NCI-H1436 treated with DMSO at 0.1 percent for 48 hours (cell line): ENCODE measurements at places on chromosomes 4 and X.
A peak's percentile ranks its signal among the peaks of the same experiment; 100 is the strongest.

DNA sequence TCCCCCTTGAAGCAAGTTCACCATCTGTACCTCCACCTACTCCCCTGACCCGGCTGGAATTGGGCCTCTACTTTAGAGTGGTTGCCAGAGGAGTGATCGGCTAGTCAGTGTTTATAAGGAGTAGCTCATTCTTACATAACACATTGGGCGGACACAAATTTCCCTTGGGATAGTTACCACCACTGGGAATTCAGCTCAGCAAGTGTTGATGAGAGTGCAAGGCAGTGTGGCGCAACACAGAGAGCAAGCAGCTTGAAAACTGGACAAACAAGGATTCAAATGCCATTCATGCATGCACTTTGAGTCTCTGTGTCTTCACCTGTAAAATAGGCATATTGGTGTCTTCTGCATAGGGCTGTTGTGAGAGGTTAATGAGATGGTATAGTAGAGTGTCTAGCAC, 92.7 kb downstream of the STK32B start:
- no peak for DNase-seq

- no peak for DNase-seq
Observed at GRCh38 chr4:95050980-95051701, 293.4 kb downstream of the BMPR1B start.

DNA sequence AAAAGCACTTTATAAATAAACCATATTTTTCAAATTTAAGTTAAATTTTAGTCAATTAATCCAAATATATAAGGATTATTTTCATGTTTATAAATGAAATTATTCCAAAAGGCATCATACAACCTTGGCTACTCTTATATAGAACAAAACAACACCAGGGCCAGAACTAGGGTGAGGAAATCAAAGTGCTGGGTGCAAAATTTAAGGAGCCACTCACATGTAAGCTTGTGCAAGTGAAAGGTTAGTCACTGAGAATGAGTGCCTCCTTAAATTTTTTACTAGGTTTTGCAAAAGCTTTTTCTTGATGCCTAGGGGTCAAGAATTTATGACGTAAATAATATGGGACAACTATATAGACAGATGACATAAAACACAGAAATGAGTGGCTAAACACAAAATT, 83.4 kb upstream of the COX18 start:
- DNase-seq, result no peak

- DNase-seq, result no peak
Observed at GRCh38 chr4:128256539-128256938, 31.1 kb downstream of the PGRMC2 start.

- no peak for DNase-seq
Observed at GRCh38 chrX:14843666-14844065, 29.2 kb downstream of the FANCB start.

GRCh38 chrX:1321674-1322073, 14.9 kb upstream of the IL3RA start:
- DNase-seq, result no peak

- no peak for DNase-seq
Observed at GRCh38 chrX:130468395-130468923, 66.7 kb downstream of the RBMX2 start.

GRCh38 chr4:124861761-124862160, 149.2 kb upstream of the ANKRD50 start:
- no peak for DNase-seq

DNA sequence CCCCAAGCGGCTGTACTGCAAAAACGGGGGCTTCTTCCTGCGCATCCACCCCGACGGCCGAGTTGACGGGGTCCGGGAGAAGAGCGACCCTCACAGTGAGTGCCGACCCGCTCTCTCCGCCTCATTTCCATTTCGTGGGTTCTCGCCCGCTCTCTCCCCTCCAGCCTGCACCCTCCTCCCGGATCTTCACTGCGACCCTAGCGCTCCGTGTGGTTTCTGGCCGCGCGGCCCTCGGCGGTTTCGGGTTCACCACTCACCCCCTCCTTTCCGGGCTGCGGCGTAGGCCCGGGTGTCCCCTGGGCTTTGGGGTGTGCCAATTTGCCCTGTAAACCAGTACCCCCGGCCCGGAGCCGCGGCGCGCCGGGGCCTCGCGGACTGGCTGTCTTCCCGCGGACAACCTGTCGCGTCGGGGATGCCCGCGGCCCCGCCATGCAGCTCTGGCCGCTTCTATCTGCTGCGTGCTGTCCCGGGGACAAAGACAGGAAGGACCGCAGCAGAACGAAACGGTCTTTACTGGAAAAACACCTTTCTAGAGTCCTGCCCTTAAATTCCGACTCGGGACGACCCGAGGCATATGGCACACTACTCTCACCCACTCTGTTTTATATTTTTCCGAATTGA, 737 bp downstream of the FGF2 start:
- DNase-seq, result no peak

- no peak for DNase-seq
Observed at GRCh38 chr4:89247951-89248350, 59.6 kb downstream of the GPRIN3 start.

GRCh38 chr4:53511014-53511413, 80.3 kb downstream of the LNX1 start:
- DNase-seq, result no peak

GRCh38 chr4:74418063-74418670, 26.8 kb upstream of the AREG start:
- DNase-seq, result no peak

GRCh38 chr4:185870366-185870765, 58.4 kb upstream of the SORBS2 start:
- DNase-seq, result no peak

GRCh38 chrX:78104447-78105176, 564 bp downstream of the PGK1 start:
- no peak for DNase-seq

DNA sequence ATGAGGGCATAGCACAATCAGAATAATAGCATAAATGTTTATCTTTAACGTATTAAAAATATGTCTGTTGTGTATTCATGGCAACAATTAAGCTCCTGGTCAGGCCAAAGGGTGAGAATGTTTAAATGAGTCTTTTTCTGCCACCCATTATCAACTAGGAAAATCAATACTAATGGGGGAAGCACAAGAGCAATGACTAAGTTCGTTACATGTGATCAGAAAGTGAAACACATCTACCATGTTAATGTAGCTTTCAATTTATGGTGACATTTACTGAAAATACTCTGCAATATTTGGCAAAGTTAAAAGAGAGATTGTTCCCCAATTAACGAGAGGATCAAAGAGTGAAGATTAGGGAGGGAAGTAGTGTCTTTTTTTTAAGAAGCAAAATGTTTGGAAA, 143.7 kb downstream of the NAA11 start:
- no peak for DNase-seq

GRCh38 chrX:134396174-134396573, 63.8 kb upstream of the HPRT1 start:
- DNase-seq, result no peak

- DNase-seq, result no peak
Observed at GRCh38 chr4:125827696-125828052, 512.9 kb downstream of the FAT4 start.

- DNase-seq, result no peak
Observed at GRCh38 chrX:48025561-48025960, 18.8 kb downstream of the SPACA5 start.

DNA sequence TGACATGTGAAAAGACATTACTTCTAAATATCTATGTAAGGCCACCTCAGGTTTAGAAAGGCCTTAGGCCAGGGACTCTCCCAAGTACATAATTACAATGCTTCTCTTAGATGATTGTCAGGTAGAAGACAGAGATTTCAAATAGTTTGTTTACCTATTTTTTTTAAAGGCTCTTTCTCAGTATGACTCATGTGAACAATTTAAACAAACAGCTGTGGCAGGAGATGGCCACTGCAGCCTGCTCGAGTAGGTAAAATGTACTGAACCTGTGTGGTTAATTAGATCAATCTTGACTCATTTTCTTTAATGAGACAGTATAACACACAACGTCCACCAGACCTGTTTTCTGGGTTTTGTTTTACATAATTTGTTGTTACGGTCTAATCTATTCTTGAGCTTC, 50.2 kb downstream of the LEF1 start:
- peak; percentile 92 for DNase-seq

DNA sequence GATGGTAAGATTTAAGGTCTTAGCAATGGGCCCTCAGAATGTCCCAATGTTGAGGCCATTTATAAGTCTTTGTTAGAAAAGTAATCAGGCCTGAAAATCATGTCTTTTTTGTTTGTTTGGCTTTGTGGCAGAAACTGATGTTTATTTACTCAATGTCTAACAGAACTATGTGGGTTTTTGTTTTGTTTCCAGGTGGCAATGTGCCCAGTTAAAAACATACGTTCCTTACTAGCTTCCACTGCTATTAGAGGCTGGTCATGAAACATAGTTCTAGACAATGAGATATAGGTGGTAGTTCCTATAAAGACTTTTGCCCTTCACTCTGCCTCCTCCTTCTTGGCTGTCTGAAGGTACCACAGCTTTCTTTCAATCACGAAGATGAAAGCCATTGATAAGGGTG, 108.8 kb downstream of the C4orf51 start:
- DNase-seq, result no peak

- DNase-seq, result no peak
Observed at GRCh38 chr4:82983444-82983843, 27.2 kb downstream of the LIN54 start.

GRCh38 chrX:47523297-47523696, 37.7 kb upstream of the ARAF start:
- DNase-seq, result no peak

DNA sequence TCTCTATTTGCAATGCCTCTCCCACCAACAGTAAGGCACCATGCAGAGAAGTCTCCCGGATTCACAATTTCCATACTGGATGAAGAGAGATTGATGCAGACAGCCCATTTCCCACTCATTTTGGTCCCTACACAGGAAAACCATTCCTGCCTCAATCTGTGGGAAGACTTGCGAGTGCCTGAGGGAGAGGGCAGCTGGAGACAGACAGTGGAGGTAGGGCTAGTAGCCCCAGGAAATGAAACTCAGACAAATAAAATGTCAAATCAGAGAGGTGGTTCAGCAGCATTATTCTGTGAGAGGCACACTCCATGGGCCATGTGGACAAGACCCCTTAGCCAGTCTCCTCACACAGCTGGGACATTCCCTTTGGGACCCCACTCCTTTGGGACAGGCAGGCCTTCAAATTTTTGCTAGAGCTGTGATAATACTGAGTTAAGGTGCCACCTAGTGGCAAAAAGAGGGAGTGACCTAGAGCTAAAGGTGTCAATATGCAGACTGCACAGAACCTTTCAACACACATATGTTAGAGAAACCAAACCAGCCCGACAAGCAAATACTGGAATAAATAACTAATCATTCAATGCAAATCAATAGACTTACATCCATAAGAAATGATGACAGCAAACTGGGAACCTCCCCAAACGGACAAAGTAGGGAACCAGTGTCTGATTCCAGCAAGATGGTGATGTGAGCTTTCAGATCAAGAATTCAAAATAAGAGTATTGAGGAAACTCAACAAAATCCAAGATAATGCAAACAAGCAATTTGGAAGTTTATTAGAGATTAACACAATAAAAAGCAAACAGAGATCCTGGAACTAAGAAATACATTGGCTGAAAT, 1865.3 kb upstream of the AGA start:
- no peak for DNase-seq

DNA sequence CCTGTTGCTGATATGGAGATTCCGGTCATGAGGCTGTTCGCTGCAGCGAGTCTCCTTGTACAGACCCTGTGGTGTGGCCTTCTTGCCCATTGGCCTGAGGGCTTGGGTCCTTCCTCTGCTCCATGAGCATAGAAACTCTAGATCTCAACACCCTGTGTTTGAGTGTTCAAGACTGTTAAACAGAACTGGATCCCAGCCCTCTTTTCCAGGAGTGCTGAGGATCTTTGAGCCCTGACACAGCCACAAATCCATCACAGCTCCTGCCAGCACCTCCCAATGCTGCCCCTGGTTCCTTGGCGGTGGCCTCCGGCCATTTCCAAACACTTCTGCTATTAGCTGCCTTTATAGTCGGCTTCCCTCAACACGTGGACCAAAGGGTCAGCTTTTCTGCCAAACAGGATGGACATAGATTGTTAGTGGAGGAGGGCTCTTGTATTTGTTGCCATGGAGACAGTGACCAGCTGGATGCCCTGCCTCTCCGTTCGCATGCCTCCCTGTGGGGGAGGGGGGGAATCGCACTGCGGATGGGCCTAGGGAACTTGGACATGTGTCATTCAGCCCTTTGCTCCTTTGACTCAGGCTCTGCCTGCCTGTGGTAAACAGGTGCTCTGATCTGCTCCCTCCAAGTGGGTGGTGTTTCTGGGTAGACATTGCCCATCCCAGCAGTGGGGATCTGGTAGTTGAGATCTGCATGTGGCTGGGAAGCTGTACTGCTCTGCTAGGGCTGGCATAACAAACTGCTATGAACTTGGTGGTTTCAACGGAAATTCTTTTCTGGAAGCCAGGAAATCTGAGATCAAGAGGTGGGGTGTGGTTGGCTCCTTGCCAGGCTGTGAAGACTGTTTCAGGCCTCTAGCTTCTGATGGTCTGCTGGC, 6.9 kb upstream of the WDR1 start:
- no peak for DNase-seq

DNA sequence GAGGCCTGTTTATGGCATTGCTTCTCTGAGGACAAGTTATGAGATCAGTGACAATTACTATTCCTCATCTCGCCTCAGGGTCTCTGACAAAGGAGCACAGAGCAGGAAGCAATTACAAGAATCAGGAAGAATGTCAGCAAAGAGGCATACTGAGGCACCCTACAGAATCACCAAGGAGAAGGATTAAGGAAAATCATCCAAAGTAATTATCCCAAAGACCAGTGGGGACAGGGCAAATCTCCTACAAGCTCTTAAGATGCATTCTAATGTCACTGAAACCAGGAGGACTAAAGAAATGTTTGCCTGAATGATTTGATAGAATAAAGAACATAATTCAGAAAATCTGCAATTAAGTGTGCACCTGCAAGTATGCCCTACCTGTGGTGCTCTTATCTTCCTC, 206.2 kb downstream of the RCHY1 start:
- DNase-seq, result no peak

- DNase-seq, result no peak
Observed at GRCh38 chrX:111759686-111760085, 78.7 kb downstream of the ALG13 start.

DNA sequence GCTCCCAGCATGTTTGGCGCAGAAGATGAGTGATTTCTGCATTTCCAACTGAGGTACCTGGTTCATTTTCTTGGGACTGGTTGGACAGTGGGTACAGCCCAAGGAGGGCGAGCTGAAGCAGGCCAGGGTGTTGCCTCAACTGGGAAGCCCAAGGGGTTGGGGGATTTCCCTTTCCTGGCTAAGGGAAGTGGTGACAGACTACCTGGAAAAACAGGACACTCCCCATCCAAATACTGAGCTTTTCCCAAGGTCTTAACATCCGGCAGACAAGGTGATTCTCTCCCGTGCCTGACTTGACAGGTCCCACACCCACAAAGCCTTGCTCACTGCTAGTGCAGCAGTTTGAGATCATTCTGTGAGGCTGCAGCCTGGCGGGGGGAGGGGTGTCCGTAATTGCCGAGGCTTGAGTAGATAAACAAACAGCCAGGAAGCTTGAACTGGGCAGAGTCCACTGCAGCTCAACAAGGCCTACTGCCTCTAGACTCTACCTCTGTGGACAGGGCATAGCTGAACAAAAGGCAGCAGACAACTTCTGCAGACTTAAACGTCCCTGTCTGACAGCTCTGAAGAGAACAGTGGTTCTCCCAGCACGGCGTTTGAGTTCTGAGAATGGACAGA, 307.7 kb upstream of the ARSJ start:
- DNase-seq, result no peak
